ENCODE measurements at places on chromosomes 5 and 9. TPM values are rescaled to one million over a fixed set of nuclear protein-coding genes. Genes with fewer than 3 reads are reported as not detected.

The GPR150 gene
- not detected for total RNA-seq

The SLC34A1 gene
- total RNA-seq = not detected

The INPP5E gene
- 18.3 TPM for total RNA-seq

The PPP3R2 gene
- not detected for total RNA-seq
